ENCODE measurements at places on chromosomes 11 and 22. TPM values are rescaled to one million over a fixed set of nuclear protein-coding genes. Genes with fewer than 3 reads are reported as not detected.

Gene UBQLNL
- polyA plus RNA-seq = 0.15 TPM

Gene ANO3
- polyA plus RNA-seq = not detected

Gene OR4A16
- not detected for polyA plus RNA-seq

Gene MS4A6A
- polyA plus RNA-seq = 11.4 TPM

Gene OR52I2
- polyA plus RNA-seq = not detected

Gene XPNPEP3
- 2.6 TPM for polyA plus RNA-seq

Gene MGAT3
- 0.36 TPM for polyA plus RNA-seq

Gene ZFTA
- 3.3 TPM for polyA plus RNA-seq

Gene IL10RA
- polyA plus RNA-seq = 2.2 TPM

Gene GGTLC3
- polyA plus RNA-seq = not detected
